ENCODE measurements at places on chromosomes 16 and 17. TPM values are rescaled to one million over a fixed set of nuclear protein-coding genes. Genes with fewer than 3 reads are reported as not detected.
A peak's percentile ranks its signal among the peaks of the same experiment; 100 is the strongest.

Gene PLA2G10
- total RNA-seq, result not detected

Gene SLC5A2
- not detected for total RNA-seq

DNA sequence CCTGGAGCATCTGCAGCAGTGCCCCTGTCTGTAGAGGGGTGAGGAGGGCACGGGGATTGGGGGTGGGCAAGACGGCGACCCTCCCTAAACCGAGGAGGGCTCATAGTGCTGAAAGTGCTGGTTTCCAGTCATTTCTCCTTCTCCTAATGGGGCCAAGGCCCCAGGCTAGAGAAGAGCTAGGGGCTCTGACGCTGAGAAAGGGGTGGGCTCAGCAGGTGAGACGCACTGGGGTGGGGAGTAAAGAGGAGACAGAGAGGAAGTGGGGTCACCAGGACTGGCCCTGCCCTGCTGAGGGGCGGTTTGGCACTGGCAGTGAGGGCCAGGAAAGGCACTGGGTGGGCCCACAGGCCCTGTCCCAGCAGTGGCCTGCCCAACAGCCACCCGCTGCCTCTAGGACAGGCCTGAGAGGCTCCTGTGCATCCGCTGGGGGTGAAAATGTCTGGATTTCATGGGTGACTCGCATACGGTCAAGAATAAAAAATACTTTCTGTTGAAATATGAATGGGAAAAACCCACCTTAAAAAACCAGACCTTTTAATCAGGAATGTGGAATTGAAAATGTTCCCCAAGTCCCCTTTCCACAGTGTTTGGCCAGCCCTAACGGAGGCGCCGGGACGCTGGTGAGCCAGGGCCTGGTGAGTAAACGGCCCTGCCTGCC, 122.4 kb upstream of the SMURF2 start:
- peaks cover 6% of the 10 kb centered on the region for H3K27me3 ChIP-seq
- H3K4me1 ChIP-seq, result no peaks in the 10 kb centered on the region
- no peak overlapping the region for H3K27ac ChIP-seq
- H3K4me3 ChIP-seq, result no peak overlapping the region
- no peaks in the 10 kb centered on the region for H3K36me3 ChIP-seq

DNA sequence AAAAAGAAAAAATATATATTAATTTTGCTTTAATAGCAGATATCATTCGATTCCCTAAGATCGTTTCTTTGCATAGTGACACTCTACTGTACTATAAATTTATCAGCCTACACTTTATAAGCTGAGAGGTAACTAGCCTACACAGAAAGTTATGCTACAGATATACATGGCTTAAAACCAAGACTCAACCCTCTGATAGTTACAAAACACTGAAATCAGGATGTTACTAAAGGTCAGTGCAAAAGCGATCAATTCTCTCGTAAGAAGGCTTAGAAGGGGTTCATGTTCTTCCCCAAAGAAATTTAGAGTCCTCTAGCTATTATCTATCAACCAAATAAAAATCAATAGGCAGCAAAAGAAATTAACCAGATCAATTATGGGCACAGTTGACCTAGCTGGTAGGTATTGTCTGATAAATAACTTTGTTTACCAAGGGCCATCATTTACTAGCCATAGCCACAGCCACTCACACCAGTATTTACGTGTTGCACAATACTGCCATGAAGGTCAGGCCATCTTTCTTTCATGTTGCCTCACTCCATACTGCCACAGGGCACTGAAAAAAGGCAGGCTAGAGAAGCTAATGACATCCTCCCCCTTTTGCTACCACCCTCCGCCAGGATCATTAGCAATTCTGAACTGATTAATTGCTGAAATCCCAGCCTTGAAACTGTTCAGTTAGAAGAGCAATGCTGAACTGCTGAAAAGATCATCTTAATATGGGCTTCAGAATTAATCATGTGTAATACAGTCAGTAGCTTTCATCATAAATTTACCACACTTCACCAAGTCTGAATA, 43.7 kb downstream of the RND2 start:
- H3K27me3 ChIP-seq, result no peaks in the 10 kb centered on the region
- H3K4me3 ChIP-seq, result no peak overlapping the region
- no peak overlapping the region for H3K27ac ChIP-seq
- DNase-seq, result no peak

GRCh38 chr16:81189100-81189664, 49.3 kb upstream of the BCO1 start:
- H3K27ac ChIP-seq, result no peak overlapping the region
- peak; percentile 35 for DNase-seq
- peaks cover 13% of the 10 kb centered on the region for H3K27me3 ChIP-seq
- peaks cover 20% of the 10 kb centered on the region for H3K4me1 ChIP-seq

DNA sequence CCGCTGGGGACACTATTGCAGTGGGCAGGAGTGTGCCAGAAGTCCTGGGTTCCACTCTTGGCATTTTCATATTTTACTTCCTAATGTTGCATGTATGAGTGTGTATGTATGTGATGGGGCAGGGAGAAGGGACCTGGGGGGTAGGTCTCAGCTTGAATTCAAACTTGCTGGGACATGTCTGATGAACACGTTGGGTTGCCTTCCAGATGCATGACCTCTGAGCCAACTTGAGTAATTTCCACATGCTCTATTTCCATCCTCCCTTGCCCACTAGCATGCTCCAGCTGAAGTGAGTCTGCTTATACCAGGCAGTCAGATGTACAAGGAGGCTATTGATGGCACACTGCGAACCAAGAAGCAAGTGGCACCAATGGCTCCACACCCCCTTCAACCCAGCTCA, 32.9 kb upstream of the SRSF1 start:
- no peaks in the 10 kb centered on the region for H3K36me3 ChIP-seq
- DNase-seq, result no peak
- no peak overlapping the region for H3K4me3 ChIP-seq
- peaks cover 39% of the 10 kb centered on the region for H3K27me3 ChIP-seq
- no peaks in the 10 kb centered on the region for H3K4me1 ChIP-seq

Gene SDK2
- 0.03 TPM for total RNA-seq

- H3K4me1 ChIP-seq, result no peaks in the 10 kb centered on the region
- H3K36me3 ChIP-seq, result no peaks in the 10 kb centered on the region
- H3K27ac ChIP-seq, result no peak overlapping the region
- no peak for DNase-seq
- H3K4me3 ChIP-seq, result no peak overlapping the region
- H3K27me3 ChIP-seq, result peaks cover 78% of the 10 kb centered on the region
These were observed 5.4 kb upstream of the TBX21 start for GRCh38 chr17:47727704-47728036.

Gene CES5A
- total RNA-seq, result not detected

GRCh38 chr17:78412403-78412802, 34.0 kb downstream of the PGS1 start:
- no peak for DNase-seq
- H3K36me3 ChIP-seq, result peaks cover 5% of the 10 kb centered on the region
- no peaks in the 10 kb centered on the region for H3K27me3 ChIP-seq

Gene TMIGD1
- total RNA-seq, result not detected

DNA sequence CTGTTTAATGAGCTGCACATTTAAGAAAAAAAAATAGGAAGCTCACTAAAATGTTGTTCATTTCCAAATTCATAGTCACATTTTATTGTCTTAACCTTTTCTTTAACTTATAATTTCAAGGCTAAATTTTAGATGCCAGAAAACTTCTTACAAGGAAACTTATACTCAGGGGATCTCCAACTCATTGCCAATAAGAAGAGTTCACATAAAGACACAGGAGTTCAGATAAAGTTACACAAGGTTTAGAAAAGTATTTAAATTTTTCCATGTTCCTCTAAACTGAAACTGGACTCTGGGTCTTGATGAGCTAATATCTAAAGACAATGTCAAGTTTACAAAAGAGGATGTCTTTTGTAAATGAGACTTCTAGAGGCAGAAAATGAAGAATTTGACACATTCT, 190.7 kb upstream of the KCNJ16 start:
- H3K36me3 ChIP-seq, result no peaks in the 10 kb centered on the region
- no peak overlapping the region for H3K4me3 ChIP-seq

Gene NUFIP2
- total RNA-seq, result 51.6 TPM

Gene CCDC144A
- 0.24 TPM for total RNA-seq

Gene CA4
- not detected for total RNA-seq

Gene SLC16A5
- total RNA-seq, result 25.0 TPM

- H3K36me3 ChIP-seq, result peaks cover 14% of the 10 kb centered on the region
- H3K4me3 ChIP-seq, result peak overlapping the region; percentile 97
- peaks cover 2% of the 10 kb centered on the region for H3K27me3 ChIP-seq
- no peak for DNase-seq
- H3K4me1 ChIP-seq, result peaks cover 44% of the 10 kb centered on the region
- H3K27ac ChIP-seq, result peak overlapping the region; percentile 100
These were observed 1.5 kb upstream of the SRCAP start for GRCh38 chr16:30697264-30698138.

- peaks cover 36% of the 10 kb centered on the region for H3K4me1 ChIP-seq
- DNase-seq, result peak; percentile 29
- peak overlapping the region; percentile 86 for H3K27ac ChIP-seq
- H3K36me3 ChIP-seq, result peaks cover 10% of the 10 kb centered on the region
These were observed 2.8 kb upstream of the SLFN11 start for GRCh38 chr17:35376245-35376644.

DNA sequence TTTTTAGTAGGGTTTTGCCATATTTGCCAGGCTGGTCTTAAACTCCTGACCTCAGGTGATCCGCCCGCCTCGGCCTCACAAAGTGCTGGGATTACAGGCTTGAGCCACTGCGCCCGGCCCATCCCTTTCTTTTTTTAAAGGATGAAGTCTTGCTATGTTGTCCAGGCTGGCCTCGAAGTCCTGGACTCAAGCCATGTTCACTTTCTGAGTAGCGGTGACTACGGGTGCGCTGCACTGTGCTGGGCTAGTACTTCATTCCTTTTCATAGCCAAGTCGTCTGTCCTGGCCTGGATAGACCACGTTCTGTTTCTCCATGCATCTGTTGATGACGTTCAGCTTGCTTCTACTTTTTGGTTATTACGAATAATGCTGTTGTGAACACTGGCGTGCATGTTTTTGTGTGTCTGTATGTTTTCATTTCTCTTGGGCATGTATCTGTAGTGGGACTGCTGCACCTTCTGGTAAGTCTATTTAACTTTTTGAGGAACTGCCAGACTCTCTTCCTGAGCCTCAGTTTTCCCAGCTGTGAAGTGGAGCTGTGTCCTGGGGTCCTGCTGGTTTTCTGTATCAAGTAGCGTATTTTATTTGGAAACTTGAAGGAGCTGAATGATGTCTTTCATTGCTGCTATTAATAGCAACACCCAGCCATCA, 40.0 kb upstream of the GSE1 start:
- peaks cover 55% of the 10 kb centered on the region for H3K4me1 ChIP-seq
- no peak for DNase-seq
- no peak overlapping the region for H3K4me3 ChIP-seq
- H3K27me3 ChIP-seq, result no peaks in the 10 kb centered on the region
- no peak overlapping the region for H3K27ac ChIP-seq

Gene LCAT
- 21.5 TPM for total RNA-seq

GRCh38 chr17:76176701-76177574, 35.9 kb upstream of the FOXJ1 start:
- no peak overlapping the region for H3K4me3 ChIP-seq
- H3K36me3 ChIP-seq, result no peaks in the 10 kb centered on the region
- H3K4me1 ChIP-seq, result peaks cover 7% of the 10 kb centered on the region
- H3K27ac ChIP-seq, result no peak overlapping the region
- H3K27me3 ChIP-seq, result peaks cover 3% of the 10 kb centered on the region
- DNase-seq, result no peak

GRCh38 chr17:76048025-76048605, 21.0 kb upstream of the EVPL start:
- no peak overlapping the region for H3K4me3 ChIP-seq
- DNase-seq, result no peak
- H3K27ac ChIP-seq, result peak overlapping the region; percentile 6
- peaks cover 56% of the 10 kb centered on the region for H3K36me3 ChIP-seq

DNA sequence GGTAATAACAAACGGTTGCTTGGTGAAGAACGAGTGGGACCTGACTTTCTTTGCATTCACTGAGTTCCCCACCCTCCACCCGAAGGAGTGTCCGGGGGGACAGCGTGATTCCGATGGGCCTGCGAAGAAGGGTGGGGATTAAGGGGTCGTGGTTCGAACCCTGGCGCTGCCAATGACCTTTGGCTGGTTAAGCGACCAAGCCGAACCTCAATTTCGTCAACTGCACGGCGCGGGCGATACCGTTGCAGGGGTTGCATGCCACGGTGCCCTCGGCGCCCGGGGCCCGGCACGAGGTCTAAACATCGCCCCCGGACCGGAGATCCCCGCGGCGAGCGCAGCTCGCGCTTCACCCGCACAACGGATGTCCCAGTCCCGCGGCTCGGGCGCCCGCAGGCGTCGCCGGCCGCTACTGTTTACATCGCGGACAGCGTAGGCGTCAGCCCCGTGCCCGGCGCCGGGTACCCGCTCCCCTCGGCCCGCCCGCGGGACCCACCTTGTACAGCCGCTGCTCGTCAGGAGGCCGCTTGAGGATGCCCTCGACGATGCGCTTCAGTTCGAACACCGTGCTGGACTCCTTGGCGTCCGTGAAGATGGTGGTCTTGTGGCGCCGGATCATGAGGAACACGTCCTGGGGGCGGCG, 460 bp downstream of the ELOB start:
- peaks cover 7% of the 10 kb centered on the region for H3K27me3 ChIP-seq
- peak overlapping the region; percentile 91 for H3K27ac ChIP-seq
- peaks cover 42% of the 10 kb centered on the region for H3K4me1 ChIP-seq
- peak overlapping the region; percentile 100 for H3K4me3 ChIP-seq

- no peaks in the 10 kb centered on the region for H3K4me1 ChIP-seq
- H3K36me3 ChIP-seq, result no peaks in the 10 kb centered on the region
- H3K27ac ChIP-seq, result no peak overlapping the region
- H3K27me3 ChIP-seq, result no peaks in the 10 kb centered on the region
These were observed 76.5 kb downstream of the CACNG3 start for GRCh38 chr16:24332582-24333090.
